ENCODE measurements at places on chromosomes 4 and X.

- no peaks in the 10 kb centered on the region for H3K36me3 ChIP-seq
- H3K4me3 ChIP-seq: no peak overlapping the region
- H3K4me1 ChIP-seq: no peaks in the 10 kb centered on the region
- H3K27me3 ChIP-seq: peaks cover 3% of the 10 kb centered on the region
- no peak overlapping the region for H3K27ac ChIP-seq
Measured at GRCh38 chrX:54415534-54416350, 24.5 kb upstream of the TSR2 start.

DNA sequence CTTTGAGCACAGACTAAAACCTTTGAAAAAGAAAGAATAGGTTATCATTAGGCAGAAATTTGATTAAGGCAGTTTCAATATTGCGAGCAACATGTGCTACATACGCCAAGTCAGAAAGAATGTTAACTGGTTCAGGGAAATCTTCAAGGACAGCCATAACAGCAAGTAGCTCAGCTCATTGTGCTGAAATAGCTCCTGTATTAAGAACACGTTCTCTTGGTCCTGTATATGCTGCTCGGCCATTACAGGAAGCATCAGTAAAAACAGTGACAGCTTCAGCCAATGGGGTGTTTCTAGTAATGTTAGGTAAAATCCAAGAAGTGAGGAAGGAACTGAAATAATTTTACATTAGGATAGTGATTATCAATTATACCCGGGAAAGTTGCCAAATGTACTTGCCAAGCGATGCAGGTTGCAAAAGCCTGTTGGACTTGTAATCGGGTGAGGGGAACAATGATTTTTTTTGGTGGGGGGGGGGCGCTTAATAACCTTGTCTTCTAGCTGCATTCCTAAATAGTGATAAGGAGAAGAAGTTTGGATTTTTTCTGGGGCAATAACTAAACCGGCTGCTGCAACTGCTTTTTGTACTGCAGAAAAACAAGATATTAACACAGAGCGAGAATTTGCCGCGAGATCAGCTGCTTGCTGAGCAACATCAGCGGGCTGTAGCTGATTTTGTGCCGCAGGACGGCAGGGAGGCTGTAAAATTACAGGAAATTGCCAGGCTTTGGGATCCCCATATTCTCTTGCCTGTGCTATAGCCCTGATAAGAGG is 49.4 kb upstream of the RASSF6 start:
- no peaks in the 10 kb centered on the region for H3K36me3 ChIP-seq
- peak overlapping the region; percentile 69 for H3K4me3 ChIP-seq
- H3K4me1 ChIP-seq: peaks cover 37% of the 10 kb centered on the region

- no peaks in the 10 kb centered on the region for H3K36me3 ChIP-seq
- no peak for DNase-seq
- no peak overlapping the region for H3K27ac ChIP-seq
- peaks cover 2% of the 10 kb centered on the region for H3K27me3 ChIP-seq
Measured at GRCh38 chrX:52263417-52263816, 78.7 kb downstream of the MAGED4 start.

DNA sequence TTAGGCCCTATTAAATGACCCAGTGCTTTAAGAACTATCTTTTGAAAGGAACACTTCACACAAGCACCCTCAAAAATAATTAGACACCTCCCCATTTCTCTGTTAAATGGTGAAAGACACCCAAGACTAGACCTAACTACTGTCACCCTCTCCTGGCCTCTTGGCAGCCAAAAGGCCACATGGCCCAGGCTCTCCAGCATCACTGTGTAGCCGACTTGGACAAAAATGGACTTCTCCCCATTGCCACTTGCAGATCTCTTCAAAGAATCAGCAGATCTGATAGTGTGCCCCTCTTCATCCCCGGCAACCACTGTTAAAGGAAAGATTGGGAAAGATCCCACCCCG is 2.0 kb downstream of the MID1IP1 start:
- H3K36me3 ChIP-seq: peaks cover 8% of the 10 kb centered on the region
- no peaks in the 10 kb centered on the region for H3K27me3 ChIP-seq
- no peak for DNase-seq

GRCh38 chr4:108276690-108277089 is 108.0 kb upstream of the LEF1 start:
- DNase-seq: no peak
- H3K4me3 ChIP-seq: no peak overlapping the region
- H3K27ac ChIP-seq: no peak overlapping the region

- no peaks in the 10 kb centered on the region for H3K27me3 ChIP-seq
- H3K4me1 ChIP-seq: no peaks in the 10 kb centered on the region
- H3K36me3 ChIP-seq: no peaks in the 10 kb centered on the region
- no peak overlapping the region for H3K27ac ChIP-seq
Measured at GRCh38 chr4:33477715-33478114, 2757.5 kb downstream of the PCDH7 start.
